ENCODE measurements at places on chromosomes 3 and 15.
A peak's percentile ranks its signal among the peaks of the same experiment; 100 is the strongest.

DNA sequence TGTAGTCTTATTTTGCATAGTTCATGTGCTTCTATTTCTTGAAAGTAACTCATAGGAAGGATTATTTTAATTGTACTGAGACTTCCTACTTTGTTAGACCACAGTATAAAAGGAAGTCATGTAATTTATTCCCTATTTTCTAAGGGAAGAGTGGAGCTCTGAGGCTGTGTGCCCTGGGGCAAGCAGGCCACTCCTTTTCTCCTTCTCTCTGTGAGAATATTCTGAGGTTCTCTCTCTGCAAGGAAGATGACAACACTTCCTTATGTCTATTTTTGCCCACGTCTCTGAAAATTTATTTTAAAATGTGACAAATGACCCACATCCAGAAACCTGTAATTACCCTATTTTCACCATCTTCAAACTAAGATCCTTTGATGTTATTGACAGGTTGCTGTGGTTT lies 11.0 kb downstream of the KCTD6 start:
- DNase-seq: no peak

DNA sequence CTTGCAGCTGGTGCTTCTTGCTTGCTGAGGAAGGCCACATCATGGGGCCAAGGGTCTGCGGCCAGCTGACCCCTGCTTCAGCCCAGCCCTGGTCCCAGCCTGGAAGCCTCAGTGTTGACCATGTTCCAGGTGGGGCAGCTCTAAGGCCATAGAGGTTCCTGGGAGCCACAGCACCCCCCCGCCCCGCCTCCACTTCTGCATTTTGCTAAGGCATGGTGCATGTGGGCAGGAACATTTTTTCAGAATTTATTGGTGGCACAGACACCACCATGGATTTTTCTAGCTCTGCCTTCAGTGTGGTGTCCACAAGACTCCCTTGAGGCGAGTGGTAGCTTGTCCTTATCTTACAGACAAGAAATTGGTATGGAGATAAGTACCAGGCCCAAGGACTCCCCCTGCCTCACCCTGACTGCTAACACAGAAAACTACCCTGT lies 1.9 kb upstream of the CHST14 start:
- DNase-seq: no peak

- DNase-seq: no peak
These were observed 287.0 kb downstream of the SI start for GRCh38 chr3:164791263-164791662.

GRCh38 chr3:191549357-191549756 lies 88.4 kb downstream of the PYDC2 start:
- DNase-seq: no peak

DNA sequence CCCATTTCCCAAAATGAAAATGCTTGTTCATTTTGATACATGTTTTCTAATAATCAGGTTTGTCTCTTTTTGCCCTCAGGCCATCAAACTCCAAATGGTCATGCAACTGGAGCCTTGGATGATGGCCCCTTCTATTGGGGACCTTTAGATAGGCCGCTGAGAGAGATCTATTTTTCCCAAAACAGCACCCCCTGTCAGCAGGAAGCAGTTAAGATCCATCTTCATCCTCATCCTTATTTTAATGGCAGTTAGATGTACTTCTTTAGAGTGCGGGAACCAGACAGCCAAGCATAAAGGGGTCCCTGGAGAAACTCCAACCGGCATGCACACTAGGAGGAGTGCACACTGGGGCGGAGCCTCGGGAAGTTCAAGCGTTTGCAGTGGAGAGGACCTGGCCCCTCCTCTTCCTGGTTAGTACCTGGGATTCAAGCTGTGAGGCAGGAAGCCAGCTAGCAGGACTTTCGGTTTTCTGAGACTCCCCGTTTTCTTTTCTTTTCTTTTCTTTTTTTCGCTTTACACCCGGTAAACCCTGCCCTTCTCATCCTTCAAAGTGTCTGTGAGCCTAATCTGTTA lies 31.9 kb upstream of the STRIT1 start:
- peak; percentile 27 for DNase-seq

DNA sequence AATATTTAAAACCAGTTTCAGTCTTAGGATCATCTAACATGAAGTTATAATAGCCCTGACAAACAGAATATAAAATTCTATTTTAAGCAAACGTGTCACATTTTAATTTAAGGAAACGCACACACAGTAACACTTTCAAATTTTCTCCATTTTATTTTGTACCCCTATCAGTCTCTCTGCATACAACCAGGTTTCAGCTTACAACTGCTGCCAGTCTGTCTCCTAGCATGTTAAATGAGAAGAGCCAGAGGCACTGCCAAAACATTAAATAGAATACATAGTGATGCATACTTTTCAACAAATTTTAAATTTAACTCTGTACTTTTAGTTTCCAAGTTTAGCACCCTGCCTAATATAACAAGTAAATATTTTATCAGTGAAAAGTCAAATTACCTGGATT lies 60.8 kb downstream of the UACA start:
- DNase-seq: no peak

DNA sequence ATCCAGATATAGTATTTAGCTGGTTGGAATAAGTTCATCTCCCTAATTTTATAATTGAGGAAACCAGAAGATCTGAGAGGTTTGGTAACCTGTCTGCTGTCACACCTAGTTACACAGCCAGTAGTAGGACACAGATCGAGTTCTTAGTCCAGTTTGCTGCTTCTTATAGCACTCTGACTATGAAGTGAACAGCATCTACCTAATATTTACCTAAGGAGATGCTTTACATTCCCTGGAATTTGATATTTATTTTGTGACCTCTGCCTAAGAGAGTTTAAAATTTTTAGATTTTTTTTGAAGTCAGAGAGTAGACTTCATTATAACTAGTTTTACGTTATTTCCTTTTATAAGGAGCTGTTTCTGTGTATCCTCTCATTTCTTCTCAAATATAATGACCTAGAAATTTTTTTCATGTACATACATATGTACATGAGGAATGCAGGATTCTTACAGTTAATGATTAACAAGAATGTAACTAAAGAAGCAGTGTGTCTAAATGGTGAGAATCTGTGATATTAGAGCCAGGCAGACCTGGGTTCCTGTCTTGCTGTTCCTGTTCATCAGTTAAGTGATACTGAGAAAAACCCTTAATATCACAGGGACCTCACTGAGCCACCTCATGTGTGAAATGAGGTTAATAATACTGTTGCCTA lies 4.3 kb downstream of the ARHGEF26 start:
- no peak for DNase-seq

DNA sequence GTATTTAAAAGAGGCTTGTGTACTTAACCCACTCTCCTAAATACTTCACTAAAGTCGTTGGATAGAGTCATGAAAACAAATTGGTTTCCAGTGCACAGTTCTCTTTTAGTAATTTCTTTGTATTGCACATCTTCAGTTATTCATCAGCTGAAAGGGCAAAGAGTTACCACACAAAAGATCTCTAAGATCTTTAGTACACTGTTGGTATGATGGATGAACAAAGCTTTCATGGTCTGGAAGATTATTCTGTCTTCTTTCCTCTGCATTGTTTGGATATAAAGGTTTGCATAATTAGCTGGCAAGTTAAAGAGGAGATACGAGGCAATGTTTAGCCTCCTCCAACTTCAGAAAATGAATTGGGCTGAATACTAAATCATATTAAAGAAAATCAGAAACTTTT lies 40.5 kb downstream of the BCHE start:
- no peak for DNase-seq

GRCh38 chr3:184546252-184546651 lies 15.3 kb upstream of the EPHB3 start:
- no peak for DNase-seq

- DNase-seq: no peak
These were observed at the start of gene ACAN for GRCh38 chr15:88803241-88803919. Gene ACAN (plus strand): TSS chr15:88803436. CDS start chr15:88836207, 32,771 bp downstream.

GRCh38 chr15:80059786-80060355 lies 395 bp downstream of the ZFAND6 start:
- peak; percentile 64 for DNase-seq

DNA sequence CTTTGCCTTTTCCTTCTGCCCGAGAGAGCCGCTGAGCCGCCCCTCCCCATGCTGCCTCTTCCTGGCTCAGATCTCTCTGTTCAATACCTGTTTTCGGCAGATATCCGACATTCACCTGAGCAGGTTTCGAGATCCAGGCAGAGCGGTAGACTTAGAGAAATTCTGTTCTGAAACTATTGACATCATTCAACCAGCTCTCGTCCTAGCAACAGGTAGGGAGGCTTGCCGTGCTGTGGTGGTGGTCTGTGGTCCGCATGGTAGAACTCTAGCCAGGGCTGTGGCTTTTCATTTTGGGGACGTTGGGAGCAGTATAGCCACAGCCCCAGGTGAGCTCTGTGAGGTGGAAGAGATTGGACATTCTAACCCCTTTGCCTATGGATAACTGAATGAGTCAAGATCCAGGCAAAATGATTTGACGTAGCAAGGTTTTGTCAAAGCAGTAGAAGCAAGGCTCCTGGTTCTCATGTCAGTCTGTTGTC lies 810 bp downstream of the TMEM62 start:
- DNase-seq: no peak

DNA sequence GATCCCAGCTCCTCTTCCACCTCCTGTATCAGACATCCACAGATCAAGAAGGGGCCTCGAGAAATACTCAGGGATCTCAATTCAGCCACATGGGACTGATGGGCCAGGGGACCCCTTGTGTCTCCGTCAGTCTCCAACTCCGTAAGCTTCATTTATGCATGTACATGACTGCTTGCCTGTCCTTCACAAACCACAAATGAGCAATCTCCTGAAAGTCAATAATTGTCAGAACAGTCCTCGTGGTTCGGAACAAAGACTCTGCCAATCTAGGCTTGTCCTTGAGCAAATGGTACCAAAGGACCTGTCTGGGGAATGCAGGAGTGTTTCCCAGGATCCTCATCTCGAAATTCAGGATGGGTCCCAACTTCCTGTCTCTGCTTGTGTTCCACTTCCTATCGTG lies 20.8 kb downstream of the SLC12A8 start:
- DNase-seq: no peak

DNA sequence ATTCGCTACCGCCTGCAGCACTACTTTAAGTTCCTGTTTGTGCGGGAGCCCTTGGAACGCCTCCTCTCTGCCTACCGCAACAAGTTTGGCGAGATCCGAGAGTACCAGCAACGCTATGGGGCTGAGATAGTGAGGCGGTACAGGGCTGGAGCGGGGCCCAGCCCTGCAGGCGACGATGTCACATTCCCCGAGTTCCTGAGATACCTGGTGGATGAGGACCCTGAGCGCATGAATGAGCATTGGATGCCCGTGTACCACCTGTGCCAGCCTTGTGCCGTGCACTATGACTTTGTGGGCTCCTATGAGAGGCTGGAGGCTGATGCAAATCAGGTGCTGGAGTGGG lies 995 bp downstream of the CHST14 start:
- no peak for DNase-seq

DNA sequence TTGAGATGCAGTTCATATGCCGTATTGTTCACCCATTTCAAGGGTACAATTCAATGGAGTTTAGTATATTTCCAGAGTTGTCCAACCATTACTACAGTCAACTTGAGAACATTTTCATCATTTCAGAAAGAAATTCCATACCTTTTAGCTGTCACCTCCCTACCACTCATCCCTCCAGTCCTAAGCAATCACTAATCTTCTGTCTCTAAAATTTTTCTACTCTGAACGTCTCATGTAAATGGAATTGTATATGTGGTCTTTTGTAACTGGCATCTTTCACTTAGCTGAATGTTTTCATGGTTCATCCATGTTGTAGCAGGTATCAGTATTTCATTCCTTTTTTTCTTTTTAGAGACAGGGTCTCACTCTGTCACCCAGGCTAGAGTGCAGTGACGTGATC lies 51.1 kb downstream of the CMTM7 start:
- DNase-seq: no peak

- DNase-seq: no peak
These were observed 38.6 kb downstream of the CLEC3B start for GRCh38 chr3:45064512-45065372.

DNA sequence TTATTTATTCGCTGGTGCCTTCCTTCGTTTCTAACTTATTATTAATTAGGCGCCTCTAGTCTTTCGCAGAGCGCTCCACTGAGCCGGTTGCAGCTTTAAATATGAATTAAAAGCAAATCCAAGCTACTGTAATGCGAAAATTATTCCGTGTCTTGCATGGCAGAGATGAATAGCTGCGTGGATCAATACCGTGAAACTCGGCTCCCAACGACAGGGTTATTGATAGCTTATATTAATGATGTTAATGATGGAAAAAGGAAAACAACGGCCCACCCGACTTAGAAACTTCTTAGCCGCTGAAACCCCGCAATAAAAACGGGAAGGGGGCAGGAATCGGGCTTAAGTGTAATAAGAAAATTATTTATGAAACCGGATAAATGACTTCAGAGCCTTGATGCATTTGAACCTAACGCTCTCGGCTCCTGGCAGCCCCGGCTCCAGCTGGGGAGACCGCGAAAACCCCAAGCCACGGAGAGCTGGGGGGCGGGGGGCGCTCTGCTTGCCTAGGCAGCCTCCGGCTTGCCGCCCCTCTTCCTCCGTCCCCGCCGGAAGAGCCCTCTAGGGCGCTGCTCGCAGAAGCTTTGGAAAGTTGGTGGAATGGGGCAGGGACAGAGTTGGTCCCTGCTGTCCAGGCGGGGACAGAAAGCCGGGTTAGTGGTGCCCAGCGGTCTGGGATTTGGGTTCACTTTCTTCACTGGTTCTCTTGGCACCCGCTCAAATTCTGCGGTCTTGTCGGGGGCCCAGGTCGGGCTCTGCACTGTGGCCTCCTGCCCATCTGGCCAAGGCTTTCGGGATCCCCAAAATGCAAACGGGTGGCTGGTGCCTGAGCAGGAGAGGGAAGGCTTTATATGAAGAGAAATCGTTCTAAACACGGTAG lies 7.7 kb upstream of the ONECUT1 start:
- no peak for DNase-seq

DNA sequence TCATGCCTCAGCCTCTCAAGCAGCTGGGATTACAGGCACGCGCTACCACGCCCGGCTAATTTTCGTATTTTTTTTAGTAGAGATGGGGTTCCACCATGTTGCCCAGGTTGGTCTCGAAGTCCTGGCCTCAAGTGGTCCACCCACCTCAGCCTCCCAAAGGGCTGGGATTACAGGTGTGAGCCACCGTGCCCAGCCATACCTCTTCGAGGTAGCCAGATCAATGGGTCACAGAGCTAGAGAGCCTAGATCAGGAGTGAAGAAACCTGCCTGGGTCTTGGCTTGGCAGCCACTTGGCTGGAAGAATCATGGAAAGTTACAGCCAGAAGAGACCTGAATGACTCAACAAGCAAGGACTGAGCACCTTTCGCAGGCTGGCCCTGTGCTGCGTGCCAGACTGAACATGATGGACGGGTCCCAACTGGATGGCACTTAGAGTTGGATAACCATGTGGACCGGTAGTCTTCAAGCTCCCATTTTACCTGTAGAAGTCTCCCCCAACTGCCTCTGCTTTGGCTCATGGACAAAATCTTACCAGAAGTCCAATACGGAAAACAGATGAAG lies 29.7 kb downstream of the GNB5 start:
- no peak for DNase-seq

GRCh38 chr15:75749820-75750219 lies 37.2 kb upstream of the CSPG4 start:
- DNase-seq: no peak

All from NCI-H2029 (cell line).